ENCODE measurements at places on chromosomes 12 and 14.

GRCh38 chr12:42769455-42769854, 179.9 kb upstream of the PRICKLE1 start:
- no peak for DNase-seq

GRCh38 chr12:51225771-51226170, 7.9 kb upstream of the POU6F1 start:
- DNase-seq, result no peak

- no peak for DNase-seq
Observed at GRCh38 chr12:30985814-30986452, 59.4 kb downstream of the TSPAN11 start.

DNA sequence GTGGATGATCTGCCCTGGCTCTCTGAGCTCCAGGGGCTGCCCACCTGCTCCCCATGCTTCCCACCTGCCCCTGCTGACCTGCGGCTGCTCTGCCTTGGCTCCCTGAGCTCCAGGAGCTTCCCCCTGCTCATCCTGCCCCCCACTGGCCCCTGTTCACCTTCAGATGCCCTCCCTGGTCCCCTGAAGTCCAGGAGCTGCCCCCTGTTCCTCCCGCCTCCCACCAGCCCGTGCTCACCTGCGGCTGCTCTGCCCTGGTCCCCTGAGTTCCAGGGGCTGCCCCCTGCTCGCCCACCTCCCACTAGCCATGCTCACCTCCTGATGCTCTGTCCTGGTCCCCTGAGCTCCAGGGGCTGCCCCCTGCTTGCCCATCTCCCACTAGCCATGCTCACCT, 219.7 kb downstream of the TMEM121 start:
- no peak for DNase-seq

- no peak for DNase-seq
Observed at GRCh38 chr12:101772012-101772775, 32.9 kb upstream of the SYCP3 start.
